Psoas muscle (tissue), 8 donors: ENCODE measurements at places on chromosomes 7 and 10. TPM values are rescaled to one million over a fixed set of nuclear protein-coding genes. Genes with fewer than 3 reads are reported as not detected.

The TSPAN12 gene
- 1.5 TPM for polyA plus RNA-seq

- DNase-seq, result peak; percentile 54
These were observed 594 bp downstream of the CNNM1 start for GRCh38 chr10:99329554-99330346.

DNA sequence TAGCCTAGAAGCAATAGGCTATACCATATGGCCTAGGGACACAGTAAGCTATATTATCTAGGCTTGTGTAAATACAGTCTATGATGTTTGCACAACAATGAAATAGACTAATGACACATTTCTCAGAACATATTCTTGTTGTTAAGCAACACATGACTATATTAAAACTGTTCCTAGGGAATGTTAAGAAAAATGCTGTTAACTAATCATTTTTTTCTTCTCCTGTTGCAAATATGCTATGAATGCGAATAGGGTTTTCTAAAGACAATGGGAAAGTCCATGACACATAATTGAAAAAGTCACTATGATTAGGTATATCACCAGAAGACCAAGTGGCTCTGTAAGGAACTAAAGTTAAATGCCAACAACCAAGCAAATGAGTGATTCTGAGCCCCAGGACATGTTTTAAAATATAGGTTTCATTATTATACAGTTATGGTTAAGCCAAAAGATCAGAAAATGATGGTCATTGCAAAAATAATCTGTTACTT lies 454.0 kb upstream of the SORCS1 start:
- DNase-seq, result no peak

DNA sequence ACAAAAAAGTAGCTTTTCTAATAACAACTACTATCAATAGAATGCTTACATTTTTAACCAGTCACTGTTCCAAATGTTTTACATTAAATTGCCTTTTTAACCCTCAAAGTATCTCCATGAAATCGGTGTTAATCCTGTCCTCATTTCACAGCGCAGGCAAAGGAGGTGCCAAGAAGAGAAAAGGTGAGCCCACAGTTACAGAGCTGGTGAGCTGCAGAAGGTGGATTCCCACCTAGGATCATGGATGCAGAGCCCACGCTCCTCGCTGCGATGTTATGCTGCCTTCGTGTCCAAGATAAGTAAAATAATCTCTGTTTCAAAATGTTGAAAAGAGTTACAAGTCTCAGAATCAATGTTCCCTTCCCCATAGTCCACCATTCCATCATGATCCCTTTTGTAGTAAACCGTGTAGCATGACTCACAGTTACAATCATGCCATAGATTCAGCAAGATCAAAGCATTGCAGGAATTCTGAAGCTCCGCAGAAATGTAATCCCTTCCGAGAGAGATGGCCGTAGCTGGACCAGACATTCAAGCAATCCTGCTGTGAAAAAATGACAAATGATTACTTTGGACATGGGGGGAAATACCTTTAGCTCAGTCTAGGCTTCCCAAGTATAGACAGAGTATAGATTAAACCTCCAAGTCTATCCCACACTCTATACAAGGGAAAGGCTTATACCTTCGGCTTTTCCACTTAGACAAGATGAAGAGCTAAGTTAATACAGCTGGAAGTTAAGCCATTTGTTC lies 394.7 kb upstream of the AKR1E2 start:
- no peak for DNase-seq

The GFRA1 gene
- polyA plus RNA-seq, result 5.0 TPM

DNA sequence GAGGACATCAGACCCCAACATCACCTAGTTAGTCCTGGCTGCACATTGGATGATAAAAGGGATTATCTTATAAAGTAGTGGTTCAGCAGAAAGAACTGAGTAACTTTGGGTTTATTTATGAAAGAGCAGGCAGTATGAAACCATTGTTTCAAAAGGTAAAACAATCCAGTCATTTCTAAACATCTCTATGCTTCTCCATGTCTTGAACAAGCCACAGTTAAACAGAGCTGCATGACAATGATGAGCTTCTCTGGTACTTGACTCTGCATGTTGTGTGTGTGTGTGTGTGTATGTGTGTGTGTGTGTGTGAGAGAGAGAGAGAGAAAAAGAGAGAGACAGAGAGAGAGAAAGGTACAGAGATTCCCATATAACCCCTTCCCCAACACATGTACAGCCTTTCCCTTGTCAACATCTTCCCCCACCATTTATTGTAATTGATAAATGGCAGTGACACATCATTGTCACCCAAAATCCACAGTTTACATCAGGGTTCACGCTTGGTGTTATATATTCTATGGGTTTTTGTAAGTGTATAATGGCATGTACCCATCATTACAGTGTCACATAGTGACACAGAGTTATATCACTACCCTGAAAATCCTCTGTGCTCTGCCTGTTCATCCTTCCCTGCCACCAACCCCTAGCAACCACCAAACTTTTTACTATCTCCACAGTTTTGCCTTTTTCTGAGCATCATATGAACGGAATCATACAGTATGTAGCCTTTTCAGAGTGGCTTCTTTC lies 32.8 kb upstream of the SLC18A3 start:
- no peak for DNase-seq
